ENCODE measurements at places on chromosomes 11 and 22. TPM values are rescaled to one million over a fixed set of nuclear protein-coding genes. Genes with fewer than 3 reads are reported as not detected.

DNA sequence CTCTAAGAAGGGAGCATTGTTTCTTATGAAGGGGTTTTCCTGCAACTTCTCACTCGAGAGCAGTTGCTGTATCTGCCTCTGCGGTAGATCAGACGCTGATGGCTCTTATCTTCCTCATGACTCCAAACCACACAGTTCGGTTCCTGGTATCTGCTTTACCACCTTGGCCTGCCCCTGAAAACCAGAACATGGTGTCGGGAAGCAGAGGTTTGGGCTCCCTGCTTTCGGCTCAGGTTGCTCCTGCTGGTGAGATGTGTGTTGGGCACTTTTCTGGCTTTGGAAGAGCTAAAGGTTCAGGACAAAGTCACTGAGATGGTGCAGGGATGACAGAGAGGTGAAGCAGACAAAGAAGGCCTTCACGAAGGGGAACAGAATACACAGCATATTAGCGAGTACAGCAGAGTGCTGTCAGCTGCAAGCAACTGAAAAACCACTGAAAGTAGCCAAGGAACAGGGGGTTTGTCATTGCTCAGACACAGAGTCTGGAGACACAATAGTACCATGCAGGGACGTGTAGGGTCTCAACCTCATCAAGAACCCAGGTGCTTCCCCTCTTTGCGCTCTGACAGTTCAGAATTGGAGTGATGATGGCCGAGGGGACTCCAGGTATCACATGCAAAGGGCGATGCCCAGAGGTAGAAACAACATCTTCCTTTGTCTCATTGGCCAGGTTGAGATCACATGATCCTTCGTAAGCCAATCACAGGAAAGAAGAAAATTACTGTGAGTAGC is 11.9 kb upstream of the CSF2RB start:
- peak; percentile 57 for DNase-seq
- peak overlapping the region; percentile 95 for H3K27ac ChIP-seq
- peaks cover 31% of the 10 kb centered on the region for H3K4me1 ChIP-seq
- H3K4me3 ChIP-seq: peak overlapping the region; percentile 57
- no peaks in the 10 kb centered on the region for H3K36me3 ChIP-seq
- H3K27me3 ChIP-seq: peaks cover 7% of the 10 kb centered on the region

DNA sequence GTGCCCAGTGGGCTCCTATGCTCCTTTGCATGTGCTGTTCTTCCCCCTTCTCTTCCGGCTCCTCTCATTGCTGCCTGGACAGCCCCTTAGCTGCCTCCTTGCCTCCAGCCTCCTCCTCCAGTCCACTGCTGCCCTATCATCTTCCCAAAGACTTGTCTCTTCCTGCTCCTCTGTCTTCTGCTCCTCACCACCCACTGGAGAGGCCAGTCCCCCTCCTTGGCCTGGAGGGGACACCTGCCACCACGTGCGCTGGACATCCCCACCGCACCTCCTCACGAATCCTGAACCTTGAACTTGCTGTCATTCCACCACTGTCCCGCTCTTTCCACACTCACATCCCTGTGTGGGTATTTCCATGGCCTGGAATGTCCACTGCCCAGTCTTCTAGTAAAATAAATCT is 49.8 kb downstream of the MICAL2 start:
- no peaks in the 10 kb centered on the region for H3K27me3 ChIP-seq
- peak overlapping the region; percentile 82 for H3K27ac ChIP-seq
- no peak overlapping the region for H3K4me3 ChIP-seq
- no peak for DNase-seq

- no peaks in the 10 kb centered on the region for H3K4me1 ChIP-seq
- H3K36me3 ChIP-seq: no peaks in the 10 kb centered on the region
- no peak for DNase-seq
- no peak overlapping the region for H3K4me3 ChIP-seq
- H3K27ac ChIP-seq: no peak overlapping the region
Measured at GRCh38 chr11:107999759-108000455, 8.8 kb upstream of the CUL5 start.

- H3K27ac ChIP-seq: no peak overlapping the region
- DNase-seq: no peak
- peaks cover 6% of the 10 kb centered on the region for H3K27me3 ChIP-seq
- H3K4me3 ChIP-seq: no peak overlapping the region
Measured at GRCh38 chr11:36296884-36297543, 926 bp downstream of the PRR5L start.

DNA sequence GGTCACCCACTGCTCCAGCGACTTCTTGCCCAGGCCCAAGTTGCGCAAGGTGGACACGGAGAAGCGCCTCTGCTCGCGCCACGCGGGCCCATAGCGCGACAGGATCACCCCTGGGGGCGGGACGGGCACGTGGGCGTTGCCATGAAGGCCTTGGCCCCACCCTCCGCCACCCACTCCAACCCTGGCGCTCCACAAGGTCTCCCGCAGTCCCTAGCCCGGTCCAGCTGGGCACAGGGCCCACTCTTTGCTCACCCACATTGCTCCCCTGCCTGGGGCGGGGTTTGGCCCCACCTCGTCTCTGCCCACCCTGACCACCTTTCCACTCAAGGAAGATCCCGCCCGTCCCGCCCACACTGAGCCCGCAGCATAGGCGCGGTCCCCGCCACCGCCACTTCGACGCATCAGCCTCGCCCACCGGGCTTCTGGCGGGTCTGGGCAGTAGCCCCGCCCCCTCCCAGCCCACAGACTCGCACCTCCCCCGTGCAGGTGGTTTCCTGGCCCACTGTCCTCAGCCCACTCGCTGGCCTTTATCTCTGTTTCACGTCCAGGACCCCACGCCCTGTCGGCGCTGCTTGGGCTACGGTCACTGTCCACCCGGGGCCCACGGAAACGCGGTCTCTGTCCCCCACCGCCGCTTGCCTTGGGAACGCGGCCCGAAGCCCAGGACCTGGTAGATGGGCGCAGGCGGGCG is 12.3 kb upstream of the CYP2D6 start:
- no peaks in the 10 kb centered on the region for H3K27me3 ChIP-seq
- H3K36me3 ChIP-seq: peaks cover 26% of the 10 kb centered on the region

DNA sequence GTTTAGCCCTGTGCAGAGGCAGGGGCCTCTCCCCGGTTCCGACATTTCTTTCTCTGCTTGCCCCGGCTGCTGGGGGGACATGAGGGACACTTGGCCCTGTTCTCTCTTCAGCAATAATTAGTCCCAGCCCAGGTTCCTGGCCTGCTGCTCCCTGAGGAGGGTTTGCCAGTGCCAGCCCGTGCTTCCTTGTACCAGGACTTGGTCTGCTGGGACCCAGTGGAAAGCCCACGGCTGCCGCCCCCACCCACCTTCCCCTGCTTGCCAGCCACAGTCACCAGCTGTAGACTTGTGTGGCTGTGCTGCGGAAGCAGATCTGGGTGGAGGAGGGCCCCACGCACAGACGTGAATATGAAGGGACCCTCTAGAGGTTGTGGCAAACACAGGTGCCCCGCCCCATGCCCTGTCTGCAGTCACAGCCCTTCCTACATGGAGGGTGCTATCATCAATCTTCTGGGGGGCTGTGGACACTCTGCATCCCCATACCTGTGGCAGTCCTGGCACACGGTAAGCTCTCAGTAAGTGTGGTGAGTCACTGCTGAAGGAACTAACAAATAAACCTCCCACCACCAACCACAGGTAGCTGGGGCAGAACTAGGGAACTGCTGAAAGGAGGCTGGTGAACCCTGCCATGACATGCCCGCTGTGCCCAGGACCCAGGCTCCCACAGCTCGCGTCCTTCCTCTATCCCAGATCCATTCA is 949 bp downstream of the TP53AIP1 start:
- H3K27me3 ChIP-seq: peaks cover 7% of the 10 kb centered on the region
- no peak overlapping the region for H3K4me3 ChIP-seq
- no peak overlapping the region for H3K27ac ChIP-seq
- H3K36me3 ChIP-seq: no peaks in the 10 kb centered on the region
- H3K4me1 ChIP-seq: no peaks in the 10 kb centered on the region
- no peak for DNase-seq

- H3K27ac ChIP-seq: no peak overlapping the region
- no peaks in the 10 kb centered on the region for H3K27me3 ChIP-seq
- no peak overlapping the region for H3K4me3 ChIP-seq
Measured at GRCh38 chr11:118842369-118842768, 41.3 kb upstream of the CXCR5 start.

Gene MIAT
- total RNA-seq: 13.0 TPM
